Naive B cell (primary cell): ENCODE measurements at places on chromosomes 1 and 21. TPM values are rescaled to one million over a fixed set of nuclear protein-coding genes. Genes with fewer than 3 reads are reported as not detected.

DNA sequence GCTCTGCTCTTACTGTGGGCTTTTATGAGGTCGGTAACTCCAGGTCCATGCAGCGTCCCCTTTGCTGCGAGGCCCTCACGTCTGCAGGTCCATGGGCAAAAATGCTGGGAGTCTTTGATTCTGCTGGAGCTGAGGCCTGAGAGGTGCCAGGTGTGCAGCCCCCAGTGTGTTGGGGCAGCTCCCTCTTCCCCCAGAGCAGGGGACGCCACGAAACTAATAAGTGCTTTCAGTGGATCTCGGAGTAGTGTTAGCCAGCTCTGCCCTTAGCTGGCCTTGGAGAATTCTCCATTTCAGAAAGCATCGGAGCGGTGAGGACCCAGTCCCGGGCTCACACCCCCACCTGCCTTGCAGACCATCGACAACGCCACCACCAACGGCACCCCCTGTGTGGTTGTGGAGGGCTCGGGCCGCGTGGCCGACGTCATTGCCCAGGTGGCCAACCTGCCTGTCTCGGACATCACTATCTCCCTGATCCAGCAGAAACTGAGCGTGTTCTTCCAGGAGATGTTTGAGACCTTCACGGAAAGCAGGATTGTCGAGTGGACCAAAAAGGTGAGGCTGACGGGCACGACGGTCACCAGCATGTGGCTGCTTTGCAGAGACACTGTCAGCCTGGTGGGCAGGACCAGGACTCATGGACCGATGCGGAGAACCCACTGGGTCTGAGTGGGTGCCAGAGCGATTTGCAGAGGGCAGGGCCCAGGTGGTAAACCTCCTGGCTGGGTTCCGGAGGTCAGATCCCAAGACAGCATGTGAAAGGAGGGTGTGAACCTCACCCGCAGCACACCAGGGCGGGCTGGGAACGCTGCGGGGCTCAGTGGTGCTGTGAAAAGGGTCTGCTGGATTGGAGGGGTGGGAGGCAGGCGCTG lies 25.5 kb downstream of the TRPM2 start:
- H3K4me3 ChIP-seq: no peak overlapping the region
- peaks cover 20% of the 10 kb centered on the region for H3K36me3 ChIP-seq
- no peak for DNase-seq

- no peaks in the 10 kb centered on the region for H3K27me3 ChIP-seq
- H3K27ac ChIP-seq: peak overlapping the region; percentile 26
- H3K36me3 ChIP-seq: no peaks in the 10 kb centered on the region
- no peak for DNase-seq
Observed at GRCh38 chr1:51734896-51735745, 118.2 kb downstream of the OSBPL9 start.

- H3K36me3 ChIP-seq: no peaks in the 10 kb centered on the region
- DNase-seq: no peak
- no peak overlapping the region for H3K4me3 ChIP-seq
- no peaks in the 10 kb centered on the region for H3K27me3 ChIP-seq
Observed at GRCh38 chr21:18030248-18030647, 211.1 kb upstream of the C21orf91 start.

- no peak overlapping the region for H3K27ac ChIP-seq
- no peaks in the 10 kb centered on the region for H3K27me3 ChIP-seq
- no peaks in the 10 kb centered on the region for H3K36me3 ChIP-seq
- no peak for DNase-seq
- H3K4me1 ChIP-seq: no peaks in the 10 kb centered on the region
Observed at GRCh38 chr1:228977741-228978140, 242.5 kb downstream of the RHOU start.

- no peak overlapping the region for H3K27ac ChIP-seq
- no peaks in the 10 kb centered on the region for H3K4me1 ChIP-seq
- H3K27me3 ChIP-seq: peaks cover 22% of the 10 kb centered on the region
- no peaks in the 10 kb centered on the region for H3K36me3 ChIP-seq
- DNase-seq: no peak
- no peak overlapping the region for H3K4me3 ChIP-seq
Observed at GRCh38 chr21:45371655-45372054, 33.3 kb upstream of the COL18A1 start.

DNA sequence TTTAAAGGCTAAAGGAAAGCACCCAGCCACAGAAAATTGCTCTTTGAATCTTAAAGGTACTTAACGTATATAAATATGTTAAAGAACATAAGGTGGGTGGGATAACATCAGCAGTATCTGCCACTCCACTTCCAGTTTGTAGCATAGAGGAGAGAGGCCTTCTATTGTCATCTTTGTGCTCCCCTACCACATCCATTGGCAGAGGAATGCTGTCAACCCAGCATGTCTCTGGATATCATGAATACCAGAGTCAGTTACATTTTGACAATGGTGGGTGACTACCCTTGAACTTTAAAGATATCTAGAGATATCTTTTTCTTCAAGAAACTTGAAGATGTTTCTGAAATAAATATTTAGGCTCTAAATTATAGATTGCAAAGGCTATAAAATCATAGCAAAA lies 283.2 kb upstream of the LRRC7 start:
- no peaks in the 10 kb centered on the region for H3K36me3 ChIP-seq
- no peaks in the 10 kb centered on the region for H3K27me3 ChIP-seq
- no peak for DNase-seq
- H3K4me3 ChIP-seq: no peak overlapping the region

- DNase-seq: no peak
- no peaks in the 10 kb centered on the region for H3K4me1 ChIP-seq
- H3K36me3 ChIP-seq: no peaks in the 10 kb centered on the region
- H3K4me3 ChIP-seq: no peak overlapping the region
Observed at GRCh38 chr1:178389441-178389840, 107.3 kb downstream of the CLEC20A start.

- peaks cover 24% of the 10 kb centered on the region for H3K4me1 ChIP-seq
- H3K36me3 ChIP-seq: no peaks in the 10 kb centered on the region
- H3K27ac ChIP-seq: no peak overlapping the region
- no peak overlapping the region for H3K4me3 ChIP-seq
Observed at GRCh38 chr1:109873278-109874175, 37.1 kb upstream of the CSF1 start.

DNA sequence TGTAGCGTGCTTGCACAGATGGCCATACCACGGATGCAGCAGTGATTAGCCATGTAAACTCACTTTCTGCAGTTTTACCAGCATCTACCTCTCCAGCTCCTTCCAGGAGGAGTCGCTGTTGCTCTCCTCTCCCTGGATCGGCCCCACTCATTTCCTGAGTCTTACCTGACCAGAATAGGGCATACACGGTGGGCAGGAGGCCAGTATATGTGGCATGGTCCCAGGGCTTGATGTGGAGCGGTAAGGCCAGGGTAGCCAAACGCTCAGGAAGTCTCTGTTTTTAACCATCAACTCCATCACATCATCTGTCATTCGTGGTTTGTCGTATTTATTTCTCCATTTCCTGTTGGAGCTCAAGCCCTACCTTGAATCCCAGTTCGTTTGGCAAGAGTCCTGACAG lies 163.4 kb upstream of the USP24 start:
- DNase-seq: no peak
- no peaks in the 10 kb centered on the region for H3K36me3 ChIP-seq
- H3K4me1 ChIP-seq: no peaks in the 10 kb centered on the region
- H3K4me3 ChIP-seq: no peak overlapping the region

- H3K27me3 ChIP-seq: no peaks in the 10 kb centered on the region
- no peak overlapping the region for H3K27ac ChIP-seq
- peaks cover 14% of the 10 kb centered on the region for H3K4me1 ChIP-seq
- peaks cover 6% of the 10 kb centered on the region for H3K36me3 ChIP-seq
- no peak for DNase-seq
- no peak overlapping the region for H3K4me3 ChIP-seq
Observed at GRCh38 chr21:25191141-25191540, 416.1 kb downstream of the MRPL39 start.

DNA sequence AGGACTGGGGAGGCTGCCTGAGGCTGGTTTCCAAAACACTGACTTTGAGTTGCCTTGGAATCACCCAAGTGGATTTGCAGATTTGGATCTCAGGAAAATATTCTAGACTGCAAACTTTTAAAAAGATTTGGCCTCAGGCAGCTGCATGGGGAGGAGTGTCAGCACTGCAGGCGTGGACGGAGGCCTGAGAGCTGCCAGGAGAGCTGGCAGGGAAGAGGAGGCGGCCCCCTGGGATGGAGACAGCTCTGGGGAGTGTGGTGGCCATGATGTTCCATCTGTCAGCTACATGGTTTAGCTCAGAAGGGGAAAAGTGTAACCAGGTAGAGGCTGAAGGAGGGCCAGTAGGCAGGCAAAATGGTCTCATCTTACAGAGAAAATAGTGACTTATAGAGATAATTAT lies 72.1 kb downstream of the VPS26C start:
- no peak overlapping the region for H3K27ac ChIP-seq
- no peak overlapping the region for H3K4me3 ChIP-seq
- H3K4me1 ChIP-seq: peaks cover 5% of the 10 kb centered on the region
- peaks cover 29% of the 10 kb centered on the region for H3K36me3 ChIP-seq

DNA sequence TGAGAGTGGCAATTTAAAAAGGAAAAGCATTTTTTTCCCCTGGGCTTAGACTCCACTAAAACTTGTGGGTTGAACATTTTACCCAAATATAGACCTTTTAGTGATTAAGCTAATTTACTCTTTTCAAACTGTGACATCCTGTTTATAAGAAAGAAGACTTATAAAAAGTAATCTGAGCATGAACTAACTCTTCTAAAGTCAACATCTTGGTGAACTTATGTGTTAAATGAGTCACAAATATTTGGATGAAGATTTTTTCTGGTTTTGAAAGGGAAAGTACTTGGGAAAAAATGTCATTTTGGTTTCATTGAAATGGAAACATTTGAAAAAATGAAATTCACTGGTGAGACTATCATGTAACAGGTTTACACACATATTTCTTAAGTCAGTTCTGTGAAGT lies 109.8 kb downstream of the KCNK2 start:
- H3K36me3 ChIP-seq: no peaks in the 10 kb centered on the region
- H3K27me3 ChIP-seq: no peaks in the 10 kb centered on the region
- no peak overlapping the region for H3K4me3 ChIP-seq
- no peak for DNase-seq

GRCh38 chr21:38244407-38244787 lies 12.4 kb upstream of the KCNJ15 start:
- no peak overlapping the region for H3K4me3 ChIP-seq
- no peaks in the 10 kb centered on the region for H3K4me1 ChIP-seq
- peaks cover 6% of the 10 kb centered on the region for H3K27me3 ChIP-seq
- no peaks in the 10 kb centered on the region for H3K36me3 ChIP-seq

GRCh38 chr1:29408831-29409605 lies 172.7 kb downstream of the PTPRU start:
- H3K27ac ChIP-seq: no peak overlapping the region
- H3K36me3 ChIP-seq: no peaks in the 10 kb centered on the region
- H3K27me3 ChIP-seq: peaks cover 16% of the 10 kb centered on the region

DNA sequence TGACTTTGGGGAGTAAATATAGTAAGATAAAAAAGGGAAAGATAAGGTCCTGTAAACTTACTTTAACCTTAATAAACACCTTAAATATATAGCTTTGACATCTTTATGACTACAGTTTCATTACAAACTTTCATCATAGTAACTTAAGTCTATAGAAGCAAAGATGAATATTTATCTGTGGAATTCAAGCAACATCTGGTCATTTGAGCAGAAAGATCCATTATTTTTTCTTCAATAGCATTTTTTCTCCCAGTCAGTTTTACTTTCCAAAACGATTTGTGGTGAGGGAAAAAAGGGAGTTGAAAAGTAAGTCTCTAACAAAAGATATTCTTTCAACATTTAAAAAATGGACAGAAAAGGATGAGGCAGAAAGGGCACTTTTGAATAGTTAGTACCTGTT lies 69.0 kb downstream of the HMCN1 start:
- H3K4me3 ChIP-seq: no peak overlapping the region
- no peaks in the 10 kb centered on the region for H3K36me3 ChIP-seq
- H3K27me3 ChIP-seq: no peaks in the 10 kb centered on the region
- DNase-seq: no peak
- no peaks in the 10 kb centered on the region for H3K4me1 ChIP-seq
- H3K27ac ChIP-seq: no peak overlapping the region

GRCh38 chr1:1678581-1679380 lies 13.8 kb downstream of the SLC35E2B start:
- H3K4me1 ChIP-seq: peaks cover 42% of the 10 kb centered on the region
- no peaks in the 10 kb centered on the region for H3K36me3 ChIP-seq
- peak overlapping the region; percentile 77 for H3K4me3 ChIP-seq

DNA sequence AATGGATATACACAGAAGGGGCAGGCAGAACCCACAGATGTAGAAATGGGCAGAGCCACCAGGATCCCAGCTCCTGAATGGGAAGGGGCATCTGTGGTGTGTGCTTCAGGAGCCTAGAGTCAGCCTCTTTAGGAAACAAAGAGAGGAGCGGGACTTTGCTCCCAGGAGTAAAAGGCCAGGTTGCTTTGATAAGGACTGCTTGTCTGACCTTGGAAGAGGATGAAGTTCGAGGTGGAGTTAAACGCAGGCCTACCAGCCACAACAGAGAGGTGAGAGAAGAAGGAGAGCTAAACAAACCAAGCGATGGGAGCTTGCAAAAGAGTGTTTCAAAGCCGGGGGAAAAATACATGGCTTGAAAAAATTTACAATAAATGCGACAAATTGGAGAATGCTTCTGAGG lies 49.9 kb upstream of the TMPRSS2 start:
- no peak overlapping the region for H3K4me3 ChIP-seq
- H3K36me3 ChIP-seq: no peaks in the 10 kb centered on the region
- peaks cover 28% of the 10 kb centered on the region for H3K27me3 ChIP-seq
- H3K27ac ChIP-seq: no peak overlapping the region
- no peak for DNase-seq
- H3K4me1 ChIP-seq: no peaks in the 10 kb centered on the region

DNA sequence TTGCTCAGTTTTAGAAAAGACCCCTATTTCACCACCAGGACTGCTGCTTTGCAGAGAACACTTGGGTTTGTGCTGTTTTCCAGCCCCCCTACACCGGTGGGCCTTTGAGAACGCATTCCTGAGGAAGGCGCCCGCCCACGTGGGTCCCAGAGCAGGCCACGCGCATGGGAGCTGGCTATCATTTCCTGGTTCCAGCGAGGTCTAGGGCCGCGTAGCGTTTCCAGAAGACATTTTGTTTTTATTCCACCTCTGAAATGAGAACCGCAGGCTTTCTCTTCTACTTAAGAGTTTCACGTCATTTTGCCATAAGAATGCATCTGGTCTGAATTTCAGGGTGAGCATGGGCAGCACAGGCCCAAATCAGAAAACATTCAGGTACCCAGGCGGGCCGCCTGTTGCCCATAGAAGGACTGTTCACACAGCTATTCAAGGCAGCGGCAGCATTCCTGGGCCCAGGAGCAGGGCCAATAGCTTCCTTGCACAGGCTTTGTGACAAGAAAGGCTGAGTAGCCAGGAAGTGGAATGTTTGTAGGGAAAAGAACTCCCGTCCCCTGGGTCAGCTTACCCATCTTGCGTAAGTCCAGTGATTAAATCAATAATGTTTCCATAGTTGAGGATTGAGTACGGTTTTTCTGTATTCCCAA lies 1.4 kb upstream of the KLHL21 start:
- no peak for DNase-seq
- H3K4me1 ChIP-seq: peaks cover 25% of the 10 kb centered on the region
- H3K36me3 ChIP-seq: no peaks in the 10 kb centered on the region
- H3K4me3 ChIP-seq: peak overlapping the region; percentile 99

FCGR3A gene
- polyA plus RNA-seq: 1.3 TPM

DPT gene
- polyA plus RNA-seq: not detected

VANGL1 gene
- 0.16 TPM for polyA plus RNA-seq

BEND5 gene
- 38.1 TPM for polyA plus RNA-seq

OR10J1 gene
- polyA plus RNA-seq: not detected

LCE2B gene
- polyA plus RNA-seq: not detected
